Activated T-cell treated with anti-CD3 and anti-CD28 coated beads, Interleukin-2, amount 50 U/mL, for 48 hours (primary cell): ENCODE measurements at places on chromosomes 12 and 14.

- peak; percentile 64 for DNase-seq
These were observed 1.5 kb downstream of the DDHD1 start for GRCh38 chr14:53151523-53152183.

DNA sequence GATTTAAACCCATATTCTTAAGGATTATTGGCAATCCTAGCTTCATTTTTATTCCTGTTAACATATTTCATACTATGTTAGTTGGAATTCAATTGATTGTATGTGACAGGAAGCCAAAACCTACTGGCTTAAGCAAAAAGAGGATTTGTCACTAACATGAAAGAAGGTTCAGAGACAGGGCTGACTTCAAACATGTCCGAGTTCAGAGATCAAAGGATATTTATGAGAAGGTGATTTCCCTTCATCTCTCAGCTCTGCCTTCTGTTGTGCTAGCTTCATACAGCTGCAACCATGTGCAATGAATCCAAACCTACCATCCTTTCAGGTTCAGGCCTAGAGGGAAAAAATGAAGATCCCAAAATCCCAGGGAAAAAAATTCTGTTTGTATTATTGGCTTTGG lies 349.7 kb downstream of the ATP23 start:
- DNase-seq = no peak

- DNase-seq = peak; percentile 45
These were observed 6.0 kb downstream of the SIX6 start for GRCh38 chr14:60514741-60515491.

DNA sequence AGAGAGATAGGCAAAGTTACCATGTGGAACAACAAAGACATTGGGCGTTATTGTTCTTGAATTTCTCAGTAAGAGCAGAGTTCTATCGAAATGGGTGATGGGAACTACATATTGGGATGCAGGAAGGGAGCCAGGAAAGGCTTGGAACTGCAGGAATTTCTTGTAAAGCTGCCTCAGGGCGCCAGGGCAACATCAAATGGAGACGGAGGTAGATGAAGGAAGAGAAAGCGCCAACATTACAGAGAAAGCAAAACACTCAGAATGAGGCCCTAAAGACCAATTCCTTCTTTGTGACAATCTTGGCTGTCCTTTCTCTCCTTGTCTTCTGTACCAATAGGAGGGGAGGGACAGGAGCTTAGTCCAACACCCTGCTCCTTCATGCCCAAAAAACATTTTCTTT lies 148.4 kb downstream of the RPAP3 start:
- no peak for DNase-seq

GRCh38 chr14:106564058-106564643 lies 1037.8 kb downstream of the TMEM121 start:
- peak; percentile 82 for DNase-seq

GRCh38 chr14:66288511-66288910 lies 197.7 kb upstream of the CCDC196 start:
- DNase-seq = no peak

DNA sequence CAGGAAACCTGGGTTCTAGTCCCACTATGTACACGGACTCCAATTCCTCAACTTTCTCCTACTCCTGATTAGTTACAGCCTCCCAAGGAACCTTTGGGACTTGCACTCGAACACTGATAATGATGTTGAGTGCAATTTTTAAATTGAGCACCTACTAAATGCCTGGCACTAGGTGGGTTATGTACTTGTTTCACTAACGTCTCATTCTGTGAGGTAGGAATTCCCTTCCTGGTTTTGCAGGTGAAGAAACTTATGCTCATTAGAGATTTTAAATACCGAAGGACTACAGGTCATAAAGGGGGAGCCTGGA lies 536 bp downstream of the PARPBP start:
- no peak for DNase-seq

DNA sequence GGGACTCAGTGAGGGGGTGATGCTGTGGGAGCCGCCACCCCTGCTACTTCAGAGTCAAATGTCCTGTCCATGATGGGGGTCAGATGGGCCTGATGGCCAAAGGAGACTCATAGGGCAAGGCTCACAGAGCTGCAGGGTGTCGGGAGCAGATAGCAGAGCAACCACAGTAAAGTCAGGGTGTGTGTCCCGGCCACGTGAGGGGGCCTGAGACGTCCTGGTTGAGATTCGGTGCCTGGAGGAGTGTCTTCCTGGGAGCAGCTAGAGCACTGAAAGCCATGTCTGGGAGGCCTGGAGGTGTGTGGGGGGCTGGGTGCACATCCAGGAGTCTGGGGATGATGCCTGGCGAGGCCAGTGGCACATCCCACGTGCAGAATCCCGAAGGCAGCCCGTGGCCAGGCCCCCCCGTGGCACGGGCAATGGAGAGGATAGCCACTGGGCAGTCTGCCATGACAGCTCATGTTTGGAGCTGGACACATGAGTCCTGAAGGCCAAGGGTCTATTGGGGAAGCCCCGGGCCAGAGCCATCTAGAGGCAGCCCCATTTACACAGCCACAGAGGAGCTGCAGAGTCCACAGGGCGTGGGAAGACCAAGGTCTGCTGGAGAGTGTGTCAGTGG lies 308.0 kb upstream of the SFSWAP start:
- DNase-seq = no peak

- DNase-seq = no peak
These were observed 807.8 kb upstream of the TMEM132C start for GRCh38 chr12:127459166-127459565.

DNA sequence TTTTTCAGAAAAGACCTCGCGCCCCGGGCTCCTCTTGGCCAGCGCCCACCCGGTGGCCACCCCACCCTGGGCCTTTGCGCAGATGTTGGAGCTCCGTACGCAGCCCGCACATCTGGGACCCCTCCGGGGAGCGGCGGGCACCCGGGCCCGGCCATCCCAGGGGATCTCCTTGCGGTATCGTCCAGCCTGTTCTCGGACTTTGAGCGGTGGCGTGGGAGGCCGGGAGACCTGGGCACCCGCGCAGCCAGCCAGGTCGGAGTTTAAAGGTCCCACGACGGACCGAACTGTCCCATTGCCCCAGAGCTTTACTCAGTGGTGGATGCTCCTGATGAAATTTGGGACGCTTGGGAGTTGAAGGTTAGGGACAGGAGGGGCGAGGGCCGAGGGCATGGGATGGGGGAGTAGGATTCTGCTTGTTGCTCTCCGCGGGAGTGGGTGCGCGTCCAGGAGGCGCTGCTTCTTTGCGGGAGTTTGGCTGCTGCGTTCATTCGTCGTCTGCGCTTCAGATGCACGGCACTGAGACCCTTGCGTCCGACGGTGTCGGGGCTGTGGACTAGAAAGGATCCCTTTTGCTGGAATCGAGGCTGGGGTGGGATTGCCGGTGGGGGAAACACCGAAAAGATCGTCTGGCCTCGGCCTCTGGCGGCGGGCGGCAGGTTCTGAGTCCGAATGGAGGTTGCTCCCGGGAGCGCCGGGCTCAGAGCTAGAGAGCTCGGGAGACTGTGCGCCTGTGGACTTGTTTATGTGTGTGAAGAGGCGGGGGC lies 1.4 kb downstream of the NTF3 start:
- no peak for DNase-seq
